ENCODE measurements at places on chromosomes 6 and 20.

GRCh38 chr6:74167976-74168375, 472.0 kb downstream of the CD109 start:
- no peak for DNase-seq

DNA sequence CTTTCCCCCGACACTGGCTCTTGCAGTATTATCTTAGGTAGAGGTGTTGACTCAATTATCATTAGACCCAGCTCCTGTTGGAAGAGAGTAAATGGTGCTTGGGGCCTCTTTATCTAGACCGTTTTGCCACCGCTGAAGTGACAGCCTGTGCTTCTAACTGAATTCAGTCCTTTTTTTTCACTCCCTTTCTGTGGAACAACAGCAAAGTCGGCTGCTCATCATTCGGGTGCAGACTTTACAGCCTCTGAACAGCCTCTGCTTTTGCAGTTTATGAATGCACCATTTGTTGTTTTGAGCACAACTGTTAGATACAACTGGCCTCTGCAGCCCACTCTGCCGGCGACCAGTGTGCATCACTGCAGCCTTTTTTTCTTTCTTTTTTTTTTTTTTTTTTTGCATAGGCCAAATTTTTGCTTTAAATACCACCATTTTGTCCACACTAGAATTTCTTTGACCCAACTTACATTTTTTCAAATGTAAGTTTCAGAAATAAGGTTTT, 35.8 kb downstream of the RREB1 start:
- no peak for DNase-seq

- no peak for DNase-seq
Observed at GRCh38 chr20:35344354-35344837, 52.2 kb upstream of the FAM83C start.

GRCh38 chr20:57394121-57395082, 3.2 kb downstream of the RBM38 start:
- DNase-seq = no peak

- no peak for DNase-seq
Observed at GRCh38 chr6:34958734-34959133, 69.7 kb downstream of the ANKS1A start.

DNA sequence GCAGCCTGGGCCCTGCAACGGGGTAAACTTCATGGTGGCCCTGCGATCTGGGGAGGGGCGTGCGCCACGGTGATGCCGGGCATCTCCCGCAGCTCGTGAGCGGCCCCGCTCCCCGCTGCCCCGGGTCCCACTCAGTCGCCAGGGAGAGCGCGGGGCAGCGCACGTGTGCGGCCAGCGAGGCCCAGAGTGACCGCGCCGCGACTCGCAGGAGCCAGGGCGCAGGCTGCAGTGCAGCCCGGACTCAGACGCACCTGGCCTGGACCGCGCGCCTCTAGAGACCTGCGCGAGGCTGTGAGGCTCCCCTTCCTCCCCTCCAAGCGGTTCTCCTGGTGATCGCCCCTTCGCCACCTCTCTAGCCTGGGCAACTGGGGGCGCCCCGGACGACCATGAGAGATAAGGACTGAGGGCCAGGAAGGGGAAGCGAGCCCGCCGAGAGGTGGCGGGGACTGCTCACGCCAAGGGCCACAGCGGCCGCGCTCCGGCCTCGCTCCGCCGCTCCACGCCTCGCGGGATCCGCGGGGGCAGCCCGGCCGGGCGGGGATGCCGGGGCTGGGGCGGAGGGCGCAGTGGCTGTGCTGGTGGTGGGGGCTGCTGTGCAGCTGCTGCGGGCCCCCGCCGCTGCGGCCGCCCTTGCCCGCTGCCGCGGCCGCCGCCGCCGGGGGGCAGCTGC, 652 bp downstream of the BMP6 start:
- DNase-seq = no peak

DNA sequence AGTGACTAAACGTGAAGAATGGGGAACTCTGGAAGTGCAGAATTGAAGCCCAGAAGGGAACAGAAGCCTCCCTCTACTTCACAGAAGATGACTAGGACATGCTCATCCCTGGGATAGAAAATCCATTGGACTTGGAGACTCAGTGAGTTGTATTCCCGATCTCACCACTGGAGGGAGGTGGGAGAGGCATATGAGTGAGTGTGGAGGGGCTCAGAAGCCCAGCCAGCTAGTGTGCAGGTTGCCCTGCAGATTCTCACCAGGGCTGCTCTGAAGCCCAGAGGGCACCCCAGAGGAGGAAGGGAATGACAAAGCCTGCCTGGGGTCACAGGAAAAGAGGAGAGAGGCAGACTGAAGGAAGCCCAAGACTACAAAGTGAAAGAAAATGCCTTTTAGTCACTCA, 42.1 kb upstream of the HLA-E start:
- DNase-seq = no peak

DNA sequence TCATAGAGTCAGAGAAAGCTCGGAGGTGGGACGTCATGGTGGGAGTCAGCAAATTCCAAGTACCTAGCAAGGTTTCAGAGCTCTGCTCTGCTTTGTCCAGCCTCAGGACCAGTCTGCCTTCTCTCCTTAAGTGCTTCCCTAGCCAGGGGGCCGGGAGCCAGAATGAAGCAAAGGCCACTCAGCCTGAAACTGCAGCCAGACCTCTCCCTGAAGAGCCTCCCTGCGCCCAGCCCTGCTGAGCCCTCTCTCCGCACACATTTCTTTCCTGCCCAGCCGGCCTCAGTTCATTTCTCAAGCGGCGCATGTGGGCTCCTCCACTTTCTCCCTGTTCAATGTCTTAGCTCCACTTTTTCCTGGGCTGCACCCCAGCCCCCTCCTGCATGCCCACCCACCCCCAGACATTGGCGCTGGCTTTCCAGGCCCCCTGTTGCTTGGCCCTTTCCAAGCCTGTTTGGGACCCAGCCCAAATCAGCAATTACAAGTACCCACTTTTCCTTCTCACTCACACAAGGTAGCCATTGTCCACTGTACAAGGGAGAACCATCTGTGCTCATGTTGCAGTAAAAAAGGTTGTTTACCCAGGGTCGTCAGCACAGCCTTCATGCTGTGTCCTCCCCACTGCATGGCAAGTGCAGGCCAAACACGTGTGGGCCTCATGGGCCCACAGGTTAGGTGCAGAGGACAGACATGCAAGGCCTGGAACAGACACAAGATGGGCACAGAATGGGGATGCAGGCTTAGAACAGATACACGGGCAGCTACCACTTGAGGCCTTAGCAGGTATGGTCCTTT, 147.1 kb downstream of the MRPL14 start:
- no peak for DNase-seq

GRCh38 chr20:13995086-13995665, at the start of gene MACROD2:
Gene MACROD2, plus strand, starts transcription at chr20:13995516.
- DNase-seq = peak; percentile 17

GRCh38 chr6:111718990-111719389, 113.3 kb upstream of the TRAF3IP2 start:
- DNase-seq = no peak

DNA sequence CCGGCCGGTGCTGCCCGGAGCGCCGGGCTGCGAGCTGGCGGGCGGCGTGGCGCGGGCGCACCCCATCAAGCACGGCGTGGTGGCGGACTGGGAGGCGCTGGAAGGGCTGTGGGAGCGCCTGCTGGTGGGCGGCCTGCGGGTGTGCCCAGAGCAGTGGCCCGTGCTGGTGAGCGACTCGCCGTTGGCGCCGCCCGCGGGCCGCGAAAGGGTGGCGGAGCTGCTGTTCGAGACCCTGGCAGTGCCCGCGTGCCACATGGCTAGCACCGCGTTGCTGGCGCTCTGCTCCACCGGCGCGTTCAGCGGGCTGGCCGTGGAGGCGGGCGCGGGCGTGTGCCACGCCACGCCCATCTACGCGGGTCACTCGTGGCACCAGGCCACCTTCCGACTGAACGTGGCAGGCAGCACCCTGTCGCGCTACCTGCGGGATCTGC, 517 bp downstream of the ACTL10 start:
- DNase-seq = no peak

- no peak for DNase-seq
Observed at GRCh38 chr6:74222768-74223333, 526.8 kb downstream of the CD109 start.

DNA sequence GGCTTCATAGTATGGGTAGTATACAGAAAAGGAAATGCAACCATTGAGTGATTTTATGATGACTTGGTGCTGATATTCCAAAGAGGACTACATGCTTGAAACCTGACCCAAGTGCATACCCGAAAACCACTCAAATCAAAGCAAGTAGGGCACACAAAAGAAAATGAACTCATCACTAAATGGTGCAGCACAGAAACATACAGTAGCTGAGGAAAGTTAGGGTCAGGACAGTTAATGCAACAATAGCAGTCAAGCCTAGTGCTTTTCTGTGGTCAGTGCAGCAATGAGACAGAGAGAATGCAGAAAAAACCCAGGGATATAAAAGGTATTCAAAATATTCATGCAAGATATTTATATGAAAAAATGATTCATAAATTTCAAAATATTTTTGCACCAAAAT, 711.1 kb downstream of the EPHA7 start:
- DNase-seq = no peak

GRCh38 chr6:155543166-155543847, 87.7 kb upstream of the NOX3 start:
- no peak for DNase-seq

- DNase-seq = no peak
Observed at GRCh38 chr6:34524499-34524898, 31.6 kb downstream of the SPDEF start.

DNA sequence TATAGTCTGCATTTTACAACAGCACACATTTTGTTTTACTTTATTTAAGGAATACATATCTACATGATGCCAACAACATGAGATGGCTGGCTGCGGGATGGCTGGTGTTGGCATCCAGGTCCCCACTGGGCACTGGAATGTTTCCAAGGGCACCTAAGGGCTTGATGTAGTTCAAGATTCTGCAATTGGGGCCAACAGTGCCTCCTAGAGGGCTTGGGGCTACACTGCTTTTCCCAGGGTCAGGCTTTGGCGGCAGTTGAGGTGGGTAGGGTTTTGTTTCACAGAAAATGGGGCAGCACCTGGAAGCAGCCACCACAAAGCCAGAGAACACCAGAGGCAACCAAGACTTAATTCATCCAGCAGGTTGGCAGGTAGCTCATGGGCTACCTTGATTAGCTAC, 202.2 kb upstream of the PRND start:
- no peak for DNase-seq

DNA sequence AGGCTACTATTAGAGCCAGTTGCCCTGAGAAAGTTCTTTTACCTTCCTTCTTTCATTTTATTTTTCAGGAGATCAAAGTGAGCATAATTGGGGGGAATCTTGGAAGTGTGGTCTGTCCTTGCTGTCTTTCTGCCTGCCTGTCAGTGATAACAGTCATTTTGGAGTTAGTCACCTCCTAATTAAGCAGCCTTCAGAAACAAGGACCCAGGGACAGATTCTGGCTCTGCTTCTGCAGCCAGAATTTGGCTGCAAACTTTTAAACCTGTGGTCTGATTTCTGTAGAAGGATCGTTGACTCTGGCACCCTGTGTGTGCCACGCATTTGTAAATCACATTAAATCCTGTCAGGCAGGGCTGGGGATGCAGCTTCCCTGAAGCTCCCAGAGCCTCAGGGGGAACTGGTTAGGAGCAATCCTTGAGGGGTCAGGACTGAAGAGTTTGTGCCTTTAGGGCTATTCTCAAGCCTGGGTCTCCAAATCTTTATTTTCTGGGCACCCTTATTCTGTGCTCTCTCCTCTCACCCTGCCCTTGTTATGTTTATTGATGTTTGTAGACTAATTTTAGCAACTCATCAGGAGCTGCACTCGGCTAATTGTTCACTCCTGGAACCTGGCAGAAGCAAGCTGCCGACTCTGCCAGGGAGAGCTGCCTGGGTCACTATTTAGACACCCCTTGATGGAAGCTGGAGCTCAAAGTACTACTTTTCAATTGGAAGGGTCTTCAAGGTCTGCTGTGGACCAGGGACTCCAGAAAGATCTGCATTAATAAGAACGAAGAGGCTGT, 6.8 kb downstream of the NOX3 start:
- no peak for DNase-seq

DNA sequence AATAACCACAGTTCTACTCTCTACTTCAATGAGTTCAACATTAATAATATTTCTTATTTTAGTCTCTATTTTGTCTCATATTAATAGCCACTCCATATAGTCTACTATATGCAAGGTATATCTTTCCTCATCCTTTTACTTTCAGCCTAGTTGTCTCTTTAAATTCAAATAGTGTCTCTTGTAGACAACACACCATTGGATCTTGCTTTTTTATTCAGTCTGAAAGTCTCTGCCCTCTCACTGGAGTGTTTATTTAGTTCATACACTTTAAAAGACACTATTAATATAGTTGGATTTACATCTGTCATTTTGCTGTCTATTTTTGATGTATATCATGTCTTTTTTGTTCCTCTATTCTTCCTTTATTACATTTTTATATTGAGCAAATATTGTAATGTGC, 103.5 kb downstream of the RFPL4B start:
- DNase-seq = no peak

- no peak for DNase-seq
Observed at GRCh38 chr20:44684047-44684967, 30.9 kb upstream of the CCN5 start.

DNA sequence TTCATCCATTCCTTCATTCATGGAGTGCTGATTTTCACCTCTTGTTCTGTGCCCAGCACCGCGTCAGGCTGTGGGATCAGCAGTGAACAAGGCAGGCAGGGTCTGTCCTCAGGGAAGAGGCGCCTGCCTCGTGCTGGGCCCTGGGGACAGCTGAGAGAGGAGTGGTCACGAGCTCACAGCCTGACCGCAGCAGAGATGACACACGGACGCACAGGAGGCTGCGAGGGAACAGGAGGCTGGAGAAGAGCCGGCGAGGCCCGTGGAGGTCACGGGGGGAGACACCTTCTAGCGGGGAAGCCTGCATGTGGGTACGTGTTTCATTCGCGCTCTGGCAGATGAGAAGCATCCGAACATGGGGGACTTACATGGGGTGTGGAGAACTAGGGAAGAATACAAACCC, 27.5 kb downstream of the PXDC1 start:
- no peak for DNase-seq

GRCh38 chr20:11112832-11113231, 439.0 kb upstream of the JAG1 start:
- DNase-seq = no peak

GRCh38 chr20:16712511-16712947, 17.3 kb upstream of the SNRPB2 start:
- no peak for DNase-seq

DNA sequence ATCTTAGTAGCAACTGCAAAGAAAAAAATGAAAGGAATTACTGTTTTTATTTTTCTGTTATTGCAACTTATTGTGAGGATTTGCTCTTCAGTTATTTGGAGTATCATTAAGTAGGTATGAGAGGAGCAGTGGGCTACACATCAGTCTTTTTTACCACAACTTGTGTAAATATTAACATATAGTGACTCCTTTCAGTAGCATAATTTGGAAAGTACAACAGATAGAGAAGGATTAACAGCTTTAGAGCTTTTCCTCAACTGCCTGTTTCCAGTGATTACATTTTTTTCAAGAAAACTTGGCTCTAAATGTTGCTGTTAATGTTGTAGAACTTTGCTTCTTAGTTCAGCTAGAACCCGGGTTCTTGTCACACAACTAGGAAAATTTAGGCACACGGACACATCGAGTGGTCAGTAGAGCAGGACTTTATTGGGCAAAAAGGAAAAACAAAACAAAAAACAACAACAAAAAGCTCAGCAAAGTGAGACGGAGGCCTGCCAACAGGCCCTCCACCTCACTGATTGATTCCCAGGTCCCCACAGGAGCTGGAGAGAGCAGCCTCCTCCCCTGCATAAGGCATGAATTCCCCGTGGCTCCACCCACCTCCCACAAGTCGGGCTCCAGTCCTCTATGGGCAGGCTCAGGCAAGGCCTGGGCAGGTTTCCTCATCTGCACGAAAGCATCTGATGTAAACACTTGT, 75.1 kb downstream of the ADGRG6 start:
- DNase-seq = no peak

- DNase-seq = no peak
Observed at GRCh38 chr20:50798650-50799049, 3.8 kb downstream of the BCAS4 start.

GRCh38 chr6:170267688-170268087, 23.2 kb downstream of the DLL1 start:
- no peak for DNase-seq

Measured in stimulated activated CD8-positive, alpha-beta memory T cell treated with anti-CD3 and anti-CD28 coated beads, Interleukin-15, amount 100 ng/mL, for 24 hours (primary cell).